Muscle of leg (tissue), 16 donors: ENCODE measurements at places on chromosomes 3 and 15. TPM values are rescaled to one million over a fixed set of nuclear protein-coding genes. Genes with fewer than 3 reads are reported as not detected.

DNA sequence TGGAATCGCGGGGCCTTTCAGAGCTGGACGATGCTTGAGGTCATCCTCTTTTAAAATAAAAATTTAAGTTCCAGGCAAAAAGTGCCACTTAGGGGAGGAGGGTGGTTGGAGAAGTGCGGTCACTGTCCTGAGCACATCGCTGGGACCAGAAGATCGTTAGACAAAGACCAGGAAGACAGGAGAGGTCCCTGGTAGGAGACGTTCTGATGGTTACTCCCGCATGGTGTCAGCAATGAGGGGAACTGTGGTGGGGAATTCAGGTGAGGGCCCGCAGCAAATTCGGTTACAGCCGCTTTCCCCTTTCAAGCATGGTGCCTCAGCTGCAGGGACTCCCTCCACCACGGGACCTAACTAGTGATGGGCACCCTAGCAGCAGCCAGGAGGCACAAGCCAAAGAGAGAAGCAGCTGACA lies 1.0 kb upstream of the ISY1 start:
- peak overlapping the region; percentile 89 for H3K4me3 ChIP-seq
- DNase-seq = peak; percentile 12
- H3K27me3 ChIP-seq = no peaks in the 10 kb centered on the region
- peaks cover 16% of the 10 kb centered on the region for H3K36me3 ChIP-seq
- H3K27ac ChIP-seq = peak overlapping the region; percentile 97

SLC6A11 gene
- under 0.01 TPM for total RNA-seq

DNA sequence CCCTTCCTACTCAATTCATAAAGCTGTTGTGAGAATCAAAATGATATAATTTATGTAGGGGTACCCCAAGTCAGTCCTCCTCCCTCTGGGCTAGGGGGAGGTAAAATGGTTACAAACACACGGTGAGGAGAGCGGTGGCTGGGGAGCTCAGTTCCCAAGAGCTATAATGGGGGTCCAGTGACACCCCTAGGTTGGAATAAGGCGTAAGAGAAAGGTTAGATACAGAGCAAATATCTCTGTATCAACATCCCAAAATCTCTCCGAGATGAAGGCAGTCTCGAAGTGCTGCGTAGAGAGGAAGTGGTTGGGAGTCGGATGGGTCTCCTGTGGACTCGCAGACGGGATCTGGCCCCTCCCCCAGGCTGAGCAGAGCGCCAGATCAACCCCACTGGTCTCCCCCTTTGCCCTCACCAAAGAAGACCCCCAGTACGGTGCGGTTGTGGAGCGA lies 1.8 kb downstream of the DUOX2 start:
- H3K27ac ChIP-seq = no peak overlapping the region
- peaks cover 87% of the 10 kb centered on the region for H3K27me3 ChIP-seq
- no peak overlapping the region for H3K4me3 ChIP-seq
- no peak for DNase-seq
- H3K4me1 ChIP-seq = peaks cover 17% of the 10 kb centered on the region

DNA sequence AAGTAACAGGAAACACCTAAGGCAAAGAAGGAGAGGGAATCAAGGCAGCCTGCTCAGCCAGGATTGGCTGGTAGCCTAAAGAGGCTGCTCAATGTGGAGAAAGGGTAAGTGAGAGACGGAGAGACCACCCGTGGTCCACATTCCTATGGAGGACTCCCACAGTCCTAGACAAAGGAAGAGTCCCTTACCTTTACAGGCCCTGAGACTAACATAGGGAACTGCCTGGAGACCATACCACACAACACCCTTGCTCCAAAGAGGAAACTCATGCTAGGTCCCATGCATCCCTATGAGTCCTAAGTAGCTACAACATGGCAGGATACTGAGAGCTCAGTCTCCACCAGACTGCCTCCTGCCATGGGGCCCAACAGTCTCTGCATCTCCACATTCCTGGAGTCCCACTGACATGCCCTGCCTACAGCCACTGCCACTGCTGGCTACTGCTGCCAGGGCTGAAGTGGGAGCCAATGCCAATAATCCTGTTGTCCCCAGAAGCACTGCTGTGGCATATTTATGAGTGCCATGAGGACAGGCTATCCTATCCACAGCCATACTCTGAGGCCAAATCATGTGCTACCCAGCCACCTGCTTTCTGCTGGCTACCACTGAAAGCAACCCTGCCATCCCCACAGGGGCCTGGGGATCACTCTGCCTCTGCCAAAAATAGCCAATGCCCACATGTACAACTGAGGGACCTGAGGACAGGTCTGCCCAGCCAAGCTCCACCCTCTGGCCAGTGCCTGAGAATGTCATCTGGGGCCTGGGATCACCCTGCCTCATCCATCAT lies 45.0 kb downstream of the COPS2 start:
- H3K27ac ChIP-seq = no peak overlapping the region
- no peak for DNase-seq
- no peaks in the 10 kb centered on the region for H3K27me3 ChIP-seq
- no peak overlapping the region for H3K4me3 ChIP-seq

DNA sequence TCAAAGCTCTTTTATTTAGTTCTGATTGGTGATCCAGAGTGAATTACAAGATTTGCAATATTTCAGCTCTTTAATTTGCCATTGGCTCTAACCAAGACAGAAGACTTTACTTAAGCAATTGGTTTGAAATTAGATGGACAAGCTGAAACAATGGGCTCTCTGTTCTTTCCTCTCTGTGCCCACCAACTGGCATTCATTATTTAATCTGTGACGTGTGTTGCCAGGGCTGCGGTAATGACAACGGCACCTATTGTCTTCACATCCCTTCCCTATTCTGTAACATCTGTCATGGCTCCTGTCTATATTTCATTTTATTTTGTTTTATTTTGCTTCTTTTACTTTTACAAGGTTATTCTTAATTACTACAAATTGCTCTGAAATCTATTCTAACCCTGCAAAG lies 33.9 kb downstream of the PLD1 start:
- H3K27ac ChIP-seq = no peak overlapping the region
- H3K4me1 ChIP-seq = peaks cover 3% of the 10 kb centered on the region
- no peak overlapping the region for H3K4me3 ChIP-seq
- H3K27me3 ChIP-seq = no peaks in the 10 kb centered on the region
- peak; percentile 60 for DNase-seq
- no peaks in the 10 kb centered on the region for H3K36me3 ChIP-seq

TRAIP gene
- total RNA-seq = 4.5 TPM

- no peak overlapping the region for H3K27ac ChIP-seq
- no peaks in the 10 kb centered on the region for H3K4me1 ChIP-seq
- H3K27me3 ChIP-seq = no peaks in the 10 kb centered on the region
- H3K36me3 ChIP-seq = no peaks in the 10 kb centered on the region
- H3K4me3 ChIP-seq = no peak overlapping the region
- DNase-seq = no peak
These were observed 8.2 kb upstream of the PDHB start for GRCh38 chr3:58441514-58442450.

GRCh38 chr3:158737410-158737809 lies 5.2 kb upstream of the RARRES1 start:
- H3K27ac ChIP-seq = no peak overlapping the region
- H3K27me3 ChIP-seq = peaks cover 3% of the 10 kb centered on the region
- peaks cover 15% of the 10 kb centered on the region for H3K36me3 ChIP-seq

GRCh38 chr15:58931987-58932588 lies 1.4 kb downstream of the SLTM start:
- H3K36me3 ChIP-seq = peaks cover 9% of the 10 kb centered on the region
- H3K27me3 ChIP-seq = no peaks in the 10 kb centered on the region
- peak overlapping the region; percentile 93 for H3K27ac ChIP-seq
- H3K4me3 ChIP-seq = peak overlapping the region; percentile 61
- DNase-seq = peak; percentile 57

HDGFL3 gene
- total RNA-seq = 45.8 TPM

TRH gene
- total RNA-seq = 0.13 TPM

FBXO22 gene
- total RNA-seq = 17.7 TPM

GRCh38 chr3:143973259-143974021 lies 1.8 kb downstream of the DIPK2A start:
- H3K27me3 ChIP-seq = no peaks in the 10 kb centered on the region
- no peaks in the 10 kb centered on the region for H3K4me1 ChIP-seq
- peak overlapping the region; percentile 88 for H3K4me3 ChIP-seq
- DNase-seq = peak; percentile 95

GRCh38 chr3:127988770-127989557 lies 63.3 kb upstream of the SEC61A1 start:
- H3K4me3 ChIP-seq = no peak overlapping the region
- no peaks in the 10 kb centered on the region for H3K27me3 ChIP-seq
- no peak overlapping the region for H3K27ac ChIP-seq
- peaks cover 13% of the 10 kb centered on the region for H3K4me1 ChIP-seq
- no peaks in the 10 kb centered on the region for H3K36me3 ChIP-seq
- no peak for DNase-seq

FGF12 gene
- total RNA-seq = 3.0 TPM

DNA sequence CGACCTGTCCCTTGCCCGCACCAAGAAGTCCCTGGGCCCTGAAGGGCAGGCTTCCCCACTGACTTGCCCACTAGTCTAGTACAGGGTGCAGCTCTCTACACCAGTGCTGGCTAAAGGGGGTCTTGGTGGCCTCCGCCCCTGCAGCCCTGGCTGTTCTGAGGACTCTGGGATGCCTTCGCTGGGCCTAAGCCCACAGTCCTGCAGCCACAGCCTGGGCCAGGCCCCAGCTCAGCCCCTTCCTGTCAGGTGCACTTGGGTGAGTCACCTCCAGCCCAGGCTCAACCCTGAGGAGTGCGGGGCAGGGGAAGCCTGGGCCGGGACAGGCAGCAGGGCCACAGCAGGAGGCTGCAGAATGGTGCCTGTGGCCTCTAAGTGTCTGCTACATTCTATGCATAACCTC lies 971 bp downstream of the C3orf22 start:
- no peak overlapping the region for H3K4me3 ChIP-seq
- peaks cover 6% of the 10 kb centered on the region for H3K27me3 ChIP-seq
- H3K27ac ChIP-seq = no peak overlapping the region
- DNase-seq = no peak
- H3K4me1 ChIP-seq = peaks cover 6% of the 10 kb centered on the region

PRTG gene
- 5.7 TPM for total RNA-seq

- DNase-seq = no peak
- H3K36me3 ChIP-seq = no peaks in the 10 kb centered on the region
- H3K27me3 ChIP-seq = peaks cover 4% of the 10 kb centered on the region
- no peak overlapping the region for H3K4me3 ChIP-seq
These were observed 31.0 kb downstream of the IL16 start for GRCh38 chr15:81227716-81228115.

DNA sequence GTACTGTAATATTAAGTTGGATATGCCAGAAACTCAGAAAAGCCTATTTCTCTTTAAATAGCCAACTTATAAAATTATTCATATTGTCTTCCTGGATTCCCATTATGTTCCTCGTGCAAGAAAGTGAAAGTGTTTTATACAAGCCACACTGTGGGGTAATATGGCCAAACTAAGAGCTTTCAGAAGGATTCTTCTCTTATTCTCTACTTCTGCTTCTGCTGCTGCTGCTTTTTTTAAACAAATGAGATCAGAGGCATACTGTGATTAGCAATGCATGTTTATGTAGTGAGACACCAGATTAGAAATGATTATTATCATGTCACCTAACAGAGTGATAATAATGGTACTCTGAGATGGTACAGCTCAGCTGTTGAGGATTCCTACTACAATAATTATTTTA lies 1026.5 kb upstream of the CFAP20DC start:
- no peak overlapping the region for H3K4me3 ChIP-seq
- peak; percentile 51 for DNase-seq
- no peaks in the 10 kb centered on the region for H3K27me3 ChIP-seq
- no peaks in the 10 kb centered on the region for H3K4me1 ChIP-seq

DZIP1L gene
- total RNA-seq = 12.8 TPM

DNA sequence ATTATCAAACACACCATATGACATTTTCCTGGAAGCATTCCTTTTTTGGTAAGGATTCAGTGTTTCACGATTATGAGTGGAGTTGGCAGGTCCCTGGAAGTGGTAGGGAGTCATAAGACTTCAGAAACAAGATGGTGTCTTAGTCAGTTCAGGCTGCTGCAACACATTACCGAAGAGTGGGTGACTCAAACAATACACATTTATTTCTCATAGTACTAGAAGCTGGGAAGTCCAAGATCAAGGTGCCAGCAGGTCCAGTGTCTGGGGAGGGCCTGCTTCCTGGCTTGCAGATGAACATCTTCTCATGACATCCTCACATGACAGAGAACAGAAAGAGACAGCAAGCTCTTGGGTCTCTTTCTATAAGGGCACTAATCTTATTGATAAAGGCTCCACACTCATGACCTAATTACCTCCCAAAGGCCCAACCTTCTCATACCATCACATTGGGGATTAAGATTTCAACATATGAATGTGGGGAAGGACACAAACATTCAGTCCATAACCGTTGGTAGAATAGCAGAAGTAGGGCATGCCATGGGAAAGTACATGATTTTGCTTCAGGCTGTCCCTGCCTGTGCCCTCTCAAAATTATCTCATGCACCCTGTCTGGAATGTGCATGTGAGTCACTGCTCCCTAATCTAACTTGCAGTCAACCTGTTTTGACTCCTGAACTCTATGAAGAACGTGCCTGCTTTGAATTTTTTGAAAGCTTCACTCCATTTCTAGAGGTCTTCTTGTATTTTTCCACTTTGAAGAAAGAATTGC lies 72.5 kb downstream of the GTPBP8 start:
- no peak overlapping the region for H3K27ac ChIP-seq
- no peaks in the 10 kb centered on the region for H3K4me1 ChIP-seq
- DNase-seq = no peak
- H3K4me3 ChIP-seq = no peak overlapping the region

DNA sequence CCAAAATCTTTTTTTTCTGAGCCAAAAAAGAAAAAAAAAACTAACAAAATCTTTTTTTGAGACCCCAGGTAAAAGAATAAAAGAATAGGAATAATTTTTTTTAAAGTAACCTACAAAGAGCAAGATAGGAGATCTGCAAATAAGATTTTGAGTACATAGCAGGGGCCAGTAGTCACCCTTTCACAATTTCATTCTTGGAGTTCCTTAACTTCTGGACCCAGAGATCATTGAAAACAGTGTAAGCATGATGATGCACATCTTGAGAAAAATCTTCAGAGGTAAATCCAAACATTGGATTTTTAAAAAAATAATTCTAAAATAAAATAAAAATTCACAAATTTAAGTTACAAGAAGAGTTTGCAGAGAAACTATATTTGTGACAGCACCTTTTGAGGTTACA lies 18.8 kb downstream of the TFRC start:
- no peaks in the 10 kb centered on the region for H3K27me3 ChIP-seq
- peaks cover 62% of the 10 kb centered on the region for H3K36me3 ChIP-seq
- H3K4me3 ChIP-seq = no peak overlapping the region
- H3K4me1 ChIP-seq = no peaks in the 10 kb centered on the region
- no peak for DNase-seq
- no peak overlapping the region for H3K27ac ChIP-seq

AMT gene
- total RNA-seq = 5.5 TPM
